ENCODE measurements at places on chromosomes 5 and 9.

GRCh38 chr5:169701910-169702451 is 64.9 kb downstream of the DOCK2 start:
- no peak for DNase-seq

- DNase-seq = no peak
These were observed 32.1 kb upstream of the IL6ST start for GRCh38 chr5:56026863-56027300.

- DNase-seq = no peak
These were observed 212.3 kb upstream of the RORB start for GRCh38 chr9:74284581-74285450.

GRCh38 chr5:144374637-144375036 is 204.0 kb downstream of the KCTD16 start:
- no peak for DNase-seq

DNA sequence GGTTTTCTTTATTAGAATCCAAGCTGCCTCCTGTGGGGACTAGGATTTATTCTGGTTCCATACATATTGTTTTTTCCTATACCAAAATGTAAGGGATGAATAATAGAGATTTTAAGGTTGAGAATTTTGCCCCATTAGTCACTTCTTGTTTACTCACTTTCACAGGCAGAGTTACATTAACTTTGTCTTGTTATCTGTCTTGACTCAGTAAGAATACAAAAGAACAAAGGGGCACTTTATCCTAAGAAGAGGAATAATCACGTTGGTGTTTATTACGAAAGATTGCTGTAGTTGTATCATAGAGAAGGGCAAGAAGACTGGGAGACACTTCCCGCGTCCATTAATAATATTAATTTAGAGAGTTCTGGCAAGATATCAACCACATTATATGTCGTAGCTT is 599.7 kb upstream of the FTMT start:
- DNase-seq = no peak

DNA sequence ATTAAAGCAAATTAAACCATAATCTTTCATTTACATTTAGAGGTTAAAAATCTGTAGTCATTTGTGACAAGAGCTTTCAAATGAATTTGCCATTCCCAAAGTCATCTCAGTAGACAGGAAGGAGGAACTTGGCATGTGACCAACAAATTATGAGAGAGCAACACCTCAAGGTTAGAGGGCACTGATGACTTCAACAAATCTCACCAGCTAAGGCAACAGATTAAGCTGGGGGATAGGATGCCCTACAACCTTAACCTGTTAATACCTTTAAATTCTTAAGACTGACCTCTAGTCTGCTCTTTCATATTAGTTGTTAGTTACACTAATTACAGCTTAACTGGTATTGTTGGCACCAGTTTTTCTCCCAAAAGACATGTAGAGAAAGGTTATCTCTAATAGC is 18.4 kb downstream of the POU5F2 start:
- DNase-seq = no peak

DNA sequence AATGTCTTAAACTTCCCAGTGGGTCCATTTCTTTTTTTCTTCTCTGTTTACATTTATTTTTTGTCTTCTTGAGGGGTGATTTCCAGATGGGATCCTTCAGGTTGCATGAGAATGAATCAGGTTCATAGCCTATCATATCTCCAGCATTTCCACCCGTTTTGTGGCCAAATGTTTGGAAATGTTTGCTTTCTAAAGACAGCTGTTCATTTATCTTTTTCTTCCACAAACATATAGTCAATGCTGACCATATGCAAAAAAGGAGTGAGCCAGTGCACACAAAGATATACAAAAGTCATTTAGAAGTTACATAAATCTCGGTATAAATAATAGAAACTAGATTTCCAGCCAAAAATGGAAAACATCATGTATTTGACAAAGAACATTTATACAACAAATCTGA is 71.6 kb upstream of the STC2 start:
- DNase-seq = no peak

GRCh38 chr9:36036253-36036779 is 397 bp upstream of the RECK start:
- DNase-seq = no peak

DNA sequence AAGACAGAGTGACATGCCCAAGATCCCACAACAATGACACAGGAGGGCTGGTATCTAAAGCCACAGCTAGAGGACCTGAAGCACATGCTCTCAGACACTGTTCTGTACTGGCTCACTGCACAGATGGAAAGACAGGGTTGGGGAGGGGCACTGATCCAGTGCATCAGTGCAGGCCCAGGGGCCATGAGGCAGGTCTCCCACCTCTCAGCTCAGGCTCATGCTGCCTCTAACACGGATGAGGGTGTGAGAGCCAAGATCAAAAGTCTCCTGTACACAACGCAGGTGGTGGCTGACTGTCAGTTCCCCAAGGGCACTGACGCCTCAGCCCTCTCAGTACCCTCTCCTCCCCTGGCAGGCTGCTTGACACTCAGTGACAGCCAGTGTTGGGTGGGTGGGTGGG is 10.9 kb downstream of the RAPGEF1 start:
- peak; percentile 59 for DNase-seq

- DNase-seq = no peak
These were observed 272.7 kb downstream of the TLE1 start for GRCh38 chr9:81416476-81417298.

DNA sequence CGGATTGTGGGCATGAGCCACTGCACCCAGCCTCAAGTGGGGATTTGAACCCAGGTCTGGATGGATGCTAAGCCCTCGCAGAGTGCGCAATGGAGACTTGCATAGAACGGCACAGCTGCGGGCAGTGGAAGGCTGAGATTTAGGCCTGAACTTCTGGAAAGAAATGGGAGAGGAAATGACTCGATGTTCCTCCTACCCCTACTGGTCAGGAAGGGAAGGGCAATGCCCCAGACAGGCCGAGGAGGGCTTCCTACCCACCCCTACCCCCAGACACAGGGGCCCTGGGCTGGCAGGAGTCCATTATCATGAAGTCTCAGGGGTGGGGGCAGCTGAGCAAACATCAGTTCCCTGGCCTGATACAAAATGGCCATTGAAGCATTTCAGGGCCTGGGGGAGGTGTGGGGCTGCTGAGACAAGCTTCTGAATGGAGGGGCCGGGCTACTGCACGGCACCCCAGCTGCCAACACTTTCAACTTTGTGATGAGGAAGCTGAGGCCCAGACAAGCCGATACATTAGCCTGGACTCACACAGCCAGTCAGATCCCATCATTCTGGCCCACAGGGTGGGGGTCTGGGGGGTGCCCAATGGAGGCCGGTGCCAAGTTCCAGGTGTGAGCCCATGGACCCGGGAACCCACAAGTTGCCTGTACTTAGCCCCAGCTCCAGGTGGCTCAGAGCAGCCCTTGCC is 13.5 kb upstream of the WDR38 start:
- no peak for DNase-seq

DNA sequence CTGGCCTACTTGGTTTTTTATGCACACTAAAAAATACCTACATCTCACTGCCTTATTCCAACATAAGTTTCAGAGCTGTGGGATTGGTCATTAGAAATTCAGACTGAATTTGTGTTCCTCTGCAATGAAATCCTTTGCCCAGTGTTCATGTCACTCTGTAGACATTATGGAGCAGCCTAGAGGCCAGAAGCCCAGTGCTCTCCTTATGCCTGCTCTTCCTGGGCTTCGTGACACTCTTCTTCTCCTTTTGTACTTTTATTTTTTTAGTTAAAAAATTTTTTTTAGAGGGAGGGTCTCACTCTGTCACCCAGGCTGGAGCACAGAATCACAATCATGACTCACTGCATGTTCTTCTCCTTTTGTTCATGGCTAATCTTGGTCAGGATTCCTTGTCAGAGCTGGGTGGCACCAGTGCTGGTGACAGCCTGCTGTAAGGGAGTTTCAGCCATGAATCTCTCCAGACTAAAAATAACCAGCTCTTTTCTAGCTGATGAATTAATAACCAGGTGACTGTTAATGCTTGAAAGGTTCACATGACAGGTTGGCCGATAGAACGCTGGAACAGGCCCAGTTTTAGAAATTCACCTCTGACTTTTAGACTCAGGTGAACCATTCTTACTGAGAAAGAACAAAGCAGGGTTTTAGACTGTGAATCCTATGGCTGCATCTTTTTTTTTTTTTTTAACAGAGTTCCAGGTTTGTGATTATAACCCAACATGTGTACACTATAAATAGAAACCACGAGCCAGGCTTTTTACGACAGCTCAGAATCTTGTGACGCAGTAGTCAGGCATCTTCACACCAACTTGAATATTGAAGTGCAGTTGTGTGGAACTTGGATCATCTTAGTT is 34.1 kb upstream of the C5orf47 start:
- DNase-seq = no peak

GRCh38 chr9:99167694-99168093 is 54.0 kb downstream of the ALG2 start:
- no peak for DNase-seq

- no peak for DNase-seq
These were observed 215.5 kb downstream of the PDZD2 start for GRCh38 chr5:31854181-31855133.

- DNase-seq = no peak
These were observed 61.1 kb upstream of the SAP30L start for GRCh38 chr5:154384480-154385235.

GRCh38 chr5:13731121-13731628 is 213.3 kb downstream of the DNAH5 start:
- no peak for DNase-seq

DNA sequence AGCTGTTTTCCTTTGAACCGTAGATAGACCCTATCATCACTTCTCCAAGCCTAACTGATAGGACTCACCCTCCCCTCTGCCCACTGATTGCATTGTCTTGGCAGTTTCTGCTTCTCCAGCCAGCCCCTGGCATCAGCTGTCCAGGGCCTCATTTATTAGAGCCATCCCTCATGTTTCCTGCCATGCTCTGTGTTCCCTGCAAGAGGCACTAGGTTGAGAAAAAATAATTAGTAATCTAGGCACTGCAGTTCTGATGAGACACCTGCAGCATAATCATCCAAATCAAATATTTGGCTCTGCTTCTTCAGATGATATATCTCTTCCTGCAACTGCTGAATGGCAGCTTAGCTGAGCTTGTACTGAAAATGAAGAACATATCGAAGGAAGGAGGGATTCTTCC is 303.0 kb upstream of the TLE4 start:
- DNase-seq = no peak

- no peak for DNase-seq
These were observed 65.0 kb downstream of the C9orf152 start for GRCh38 chr9:110142868-110143481.

GRCh38 chr5:109788596-109788995 is 98.9 kb downstream of the MAN2A1 start:
- DNase-seq = no peak

GRCh38 chr9:614431-614830 is 227.1 kb upstream of the DMRT1 start:
- no peak for DNase-seq

- no peak for DNase-seq
These were observed 194.3 kb upstream of the GRAMD2B start for GRCh38 chr5:126228934-126229333.

GRCh38 chr5:157521704-157522029 is 53.9 kb downstream of the ADAM19 start:
- no peak for DNase-seq

DNA sequence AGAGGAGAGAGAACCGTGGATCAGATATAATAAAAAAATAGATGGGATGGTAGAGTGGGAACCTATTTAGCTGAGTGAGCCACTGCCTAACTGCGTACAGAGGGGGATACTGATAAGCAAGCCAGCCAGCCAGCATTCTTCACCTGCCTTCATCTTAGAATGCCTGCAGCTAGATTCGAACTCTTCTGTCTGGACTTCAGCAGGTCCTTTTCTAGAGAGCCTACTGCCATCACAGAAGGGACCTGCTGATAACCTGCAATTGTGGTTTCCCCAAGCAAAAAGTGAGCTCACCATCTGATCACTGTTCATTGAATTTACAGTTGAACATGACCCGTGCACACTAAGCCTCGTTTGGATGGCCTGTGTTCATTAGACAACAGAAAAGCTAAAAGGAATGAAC is 109.4 kb downstream of the CDC42SE2 start:
- no peak for DNase-seq

GRCh38 chr5:168827636-168828035 is 248.5 kb upstream of the PANK3 start:
- no peak for DNase-seq

GRCh38 chr5:169037466-169037865 is 263.5 kb downstream of the SLIT3 start:
- no peak for DNase-seq

- no peak for DNase-seq
These were observed 1161.7 kb upstream of the DMAC1 start for GRCh38 chr9:8961186-8961851.

DNA sequence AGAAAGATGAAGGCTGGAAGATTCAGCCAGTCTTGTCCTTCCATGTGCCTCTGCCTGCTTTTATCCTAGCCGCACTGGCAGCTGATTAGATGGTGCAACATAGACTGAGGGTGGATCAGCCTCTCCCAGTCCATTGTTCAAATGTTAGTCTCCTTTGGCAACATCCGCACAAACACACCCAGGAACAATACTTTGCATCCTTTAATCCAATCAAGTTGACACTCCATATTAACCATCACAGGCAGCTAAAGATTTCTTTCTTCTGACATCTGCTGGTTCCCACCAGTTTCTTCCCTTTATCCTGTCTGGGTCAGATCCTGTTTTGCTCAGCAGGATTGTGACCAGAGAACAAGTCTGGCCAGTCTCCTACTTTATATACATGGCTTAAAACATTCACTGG is 276.5 kb upstream of the TYRP1 start:
- DNase-seq = no peak

GRCh38 chr5:78359831-78360673 is at the start of gene SCAMP1:
SCAMP1 (plus strand) TSS chr5:78360617; CDS start chr5:78360672, 55 bp downstream.
- peak; percentile 94 for DNase-seq

DNA sequence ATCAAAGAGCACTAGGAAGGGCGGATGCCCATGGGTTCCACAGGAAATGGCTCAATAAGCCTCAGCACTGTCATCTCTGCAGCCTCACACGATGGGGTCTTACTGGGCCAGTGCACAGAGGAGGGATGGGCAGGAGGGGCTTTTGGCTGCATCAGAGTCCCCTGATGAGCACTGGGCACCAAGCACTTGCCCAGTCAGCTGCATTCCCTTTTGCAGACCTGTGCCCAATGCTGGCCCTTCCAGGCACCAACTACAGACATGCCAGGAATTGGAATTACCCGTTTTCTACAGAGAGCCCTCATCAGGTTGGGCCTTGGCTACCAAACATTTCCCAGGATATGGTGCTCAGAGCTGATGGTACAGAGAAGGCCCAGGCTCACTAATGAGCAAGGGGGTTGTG is 182.5 kb downstream of the HSPA4 start:
- no peak for DNase-seq

DNA sequence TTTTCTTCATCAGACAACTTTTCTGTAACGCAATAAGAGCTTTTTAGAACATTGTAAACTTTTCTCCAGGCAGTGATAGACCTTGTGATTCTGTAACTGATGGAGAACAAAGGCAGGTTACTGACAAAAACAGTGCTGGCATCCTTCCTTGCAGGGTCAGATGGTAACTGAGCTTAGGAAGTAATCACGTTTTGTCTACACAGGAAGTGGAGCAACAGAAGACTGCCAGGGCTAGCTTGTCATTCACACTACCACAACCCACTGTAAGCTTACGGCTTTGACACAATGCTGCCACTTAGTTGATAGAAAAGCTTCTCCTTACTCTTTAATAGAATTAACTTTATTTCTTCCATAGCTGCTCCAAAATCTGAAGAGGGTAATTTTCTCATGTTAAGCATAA is 46.8 kb downstream of the FBN2 start:
- no peak for DNase-seq

Data from stimulated activated CD4-positive, alpha-beta T cell treated with anti-CD3 and anti-CD28 coated beads, Interleukin-12 subunit alpha, Interleukin-12 subunit beta, amount 100 ng/mL, for 4 hours (primary cell).